ENCODE measurements at places on chromosomes 4 and X. TPM values are rescaled to one million over a fixed set of nuclear protein-coding genes. Genes with fewer than 3 reads are reported as not detected.

Gene MGST2
- 134 TPM for total RNA-seq

Gene CCDC158
- 0.11 TPM for total RNA-seq

Gene MAML3
- total RNA-seq = 2.6 TPM

Gene ARL13A
- total RNA-seq = not detected

Gene TIGD4
- 0.22 TPM for total RNA-seq

Gene PABPC1L2A
- total RNA-seq = not detected

Gene ODAPH
- not detected for total RNA-seq

Gene KCND1
- total RNA-seq = 0.30 TPM

Gene GLRB
- 12.0 TPM for total RNA-seq

Gene UGT2B15
- total RNA-seq = not detected

GRCh38 chr4:148453833-148454232 is 11.6 kb upstream of the NR3C2 start:
- DNase-seq = no peak

GRCh38 chr4:176437756-176438155 is 118.0 kb downstream of the SPCS3 start:
- DNase-seq = no peak

GRCh38 chr4:8830611-8831200 is 40.9 kb downstream of the HMX1 start:
- DNase-seq = no peak

DNA sequence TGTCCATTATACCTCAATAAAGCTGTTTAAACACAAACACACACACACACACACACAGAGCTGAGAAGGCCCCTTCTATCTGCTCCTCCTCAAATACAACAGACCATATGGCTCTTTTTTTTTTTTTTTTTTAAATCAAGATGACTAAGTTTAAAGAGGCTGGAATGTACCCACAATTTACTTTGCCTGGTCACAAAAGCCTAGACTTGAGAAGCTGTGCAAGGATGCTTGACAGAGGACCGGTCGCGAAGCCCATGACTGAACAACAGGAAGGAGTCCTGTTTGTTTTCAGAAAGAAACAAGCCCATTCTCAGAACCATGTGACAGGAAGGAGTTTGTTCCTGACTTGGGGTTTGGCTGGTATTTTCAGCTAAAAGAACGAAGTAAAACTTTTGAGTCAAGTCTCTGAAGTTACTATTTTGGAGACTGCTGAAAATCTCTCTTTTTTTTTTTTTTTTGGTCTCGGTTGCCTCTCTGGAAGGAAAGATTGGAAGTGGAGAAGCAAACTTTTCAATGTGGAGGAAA is 650.9 kb upstream of the TENM3 start:
- no peak for DNase-seq

DNA sequence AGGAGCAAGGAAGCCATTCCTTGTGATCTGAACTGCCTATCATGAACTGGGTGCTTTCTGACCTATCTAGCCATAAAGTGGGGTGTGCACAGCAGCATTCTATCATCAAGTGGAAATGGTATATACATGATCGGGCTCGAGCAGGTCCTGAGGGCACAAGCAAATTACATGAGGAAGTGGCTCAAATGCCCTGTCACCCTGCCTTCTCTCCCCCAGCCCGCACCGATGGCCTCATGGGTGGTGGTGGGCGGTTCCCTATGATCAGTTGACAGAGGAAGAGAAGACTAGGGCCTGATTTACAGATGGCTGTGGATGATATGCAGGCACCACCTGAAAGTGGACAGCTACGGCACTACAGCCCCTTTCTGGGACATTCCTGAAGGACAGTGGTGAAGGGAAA is 46.3 kb upstream of the BCLAF3 start:
- DNase-seq = no peak

DNA sequence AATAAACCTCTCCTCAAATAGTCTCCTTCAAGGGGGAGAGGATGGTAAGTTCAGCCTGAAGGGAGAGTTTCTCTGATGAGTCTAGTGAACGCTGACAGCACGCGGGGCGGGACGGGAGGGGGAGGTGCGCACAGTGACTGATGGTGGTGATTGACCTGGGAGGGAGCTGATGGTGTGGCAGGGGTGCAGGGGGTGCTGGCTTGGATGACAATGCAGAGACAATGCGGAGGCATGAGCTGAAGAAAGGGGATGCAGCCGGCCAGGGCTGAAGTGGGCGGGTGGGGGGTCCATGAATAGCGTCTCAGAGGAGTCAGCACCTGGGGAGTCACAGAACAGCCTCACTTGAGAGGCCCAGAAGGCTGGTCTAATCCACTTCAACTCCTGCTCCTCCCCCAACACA is 142.5 kb upstream of the PJA1 start:
- DNase-seq = no peak

- DNase-seq = no peak
Observed at GRCh38 chr4:190020790-190021717, 6.0 kb downstream of the FRG2 start.

GRCh38 chrX:2549876-2550275 is 49.1 kb upstream of the DHRSX start:
- no peak for DNase-seq

GRCh38 chrX:21740329-21741274 is 17.3 kb downstream of the SMPX start:
- peak; percentile 47 for DNase-seq

GRCh38 chrX:24463077-24463476 is 2.0 kb upstream of the PDK3 start:
- DNase-seq = no peak

GRCh38 chr4:156185514-156186055 is 231.9 kb upstream of the CTSO start:
- no peak for DNase-seq

- no peak for DNase-seq
Observed at GRCh38 chr4:67714248-67714583, 13.3 kb upstream of the UBA6 start.

DNA sequence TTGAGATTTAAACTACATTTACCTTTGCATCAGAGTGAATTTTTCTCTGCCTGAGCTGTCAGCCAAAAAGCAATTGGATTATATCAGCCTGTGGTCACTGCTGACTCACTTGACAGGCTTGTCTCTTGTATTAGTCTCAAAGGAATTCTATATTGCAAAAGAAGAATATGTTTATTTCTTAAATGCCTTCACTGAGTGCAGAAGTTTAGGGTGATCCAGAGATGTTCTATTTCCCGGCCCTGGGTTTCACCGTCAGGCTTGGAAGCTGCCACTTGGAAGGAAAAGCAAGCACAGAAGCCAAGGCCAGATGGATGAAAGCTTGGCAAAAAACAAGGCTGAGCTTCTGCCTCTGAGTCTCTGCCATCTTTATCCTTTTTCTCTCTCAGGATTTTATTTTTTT is 80.9 kb downstream of the FAM114A1 start:
- no peak for DNase-seq

DNA sequence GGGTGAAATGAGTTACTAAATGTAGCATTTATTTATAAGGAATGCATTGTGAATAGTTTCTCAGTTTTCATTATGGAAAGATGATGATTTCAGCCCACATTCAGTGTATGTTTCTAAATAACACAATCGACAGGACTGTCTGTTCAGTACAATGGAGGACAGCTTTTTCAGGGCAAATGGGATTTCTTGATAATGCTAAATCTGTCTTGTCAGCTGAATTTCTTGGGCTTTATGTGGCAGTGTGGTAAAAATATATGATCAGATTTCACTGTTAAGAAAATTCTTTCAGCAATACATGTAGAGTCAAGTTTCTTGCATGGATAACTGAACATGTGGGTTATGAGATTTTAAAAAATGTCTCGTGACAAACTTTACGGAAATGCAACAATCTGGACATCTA is 150.8 kb downstream of the NPNT start:
- DNase-seq = no peak

GRCh38 chr4:92064574-92064973 is 239.2 kb upstream of the GRID2 start:
- no peak for DNase-seq

- DNase-seq = no peak
Observed at GRCh38 chr4:80252953-80253352, 13.5 kb upstream of the FGF5 start.

- no peak for DNase-seq
Observed at GRCh38 chrX:47941423-47941822, 62.4 kb downstream of the ZNF182 start.

DNA sequence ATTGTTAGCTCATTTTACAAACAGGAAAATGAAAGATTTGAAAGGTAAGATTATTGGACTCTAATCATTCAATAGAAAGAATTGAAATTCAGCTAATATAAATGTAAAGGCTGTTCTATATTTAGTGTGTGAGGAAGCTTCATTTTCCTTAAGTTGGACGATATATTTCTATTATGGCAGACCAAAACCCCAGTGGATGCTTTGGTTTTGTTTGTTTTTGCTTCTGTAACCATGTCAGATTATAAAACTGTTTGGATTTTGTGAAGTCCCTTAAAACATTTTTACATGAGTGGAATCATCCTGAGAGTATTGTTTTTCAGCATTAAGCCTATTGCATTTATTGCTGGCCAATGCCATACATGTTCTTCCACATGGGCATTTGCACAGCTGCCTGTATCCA is 110.2 kb upstream of the ENPEP start:
- DNase-seq = no peak

GRCh38 chr4:1041147-1041935 is 29.9 kb downstream of the FGFRL1 start:
- DNase-seq = no peak

DNA sequence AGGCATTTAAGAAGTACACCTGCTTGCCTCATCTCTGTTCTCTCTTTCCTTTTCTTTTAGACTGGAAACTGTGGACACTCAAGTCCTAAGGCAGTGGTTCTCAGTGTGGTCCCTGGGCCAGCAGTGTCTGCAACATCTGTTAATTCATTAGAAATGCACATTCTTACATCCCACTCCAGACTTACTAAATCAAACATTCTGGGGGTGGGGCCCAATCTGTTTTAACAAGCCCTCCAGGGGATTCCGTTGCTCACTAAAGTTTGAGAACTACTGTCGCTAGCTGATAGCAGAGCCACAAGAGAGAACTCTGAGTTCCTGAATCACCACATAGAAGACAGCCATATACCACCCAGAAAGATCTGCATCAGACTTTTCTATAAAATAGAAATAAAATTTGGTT is 430.6 kb downstream of the BCOR start:
- DNase-seq = no peak

GRCh38 chrX:107730298-107730655 is 45.3 kb downstream of the TSC22D3 start:
- DNase-seq = no peak

GRCh38 chr4:4457803-4458553 is 71.1 kb downstream of the NSG1 start:
- DNase-seq = no peak

DNA sequence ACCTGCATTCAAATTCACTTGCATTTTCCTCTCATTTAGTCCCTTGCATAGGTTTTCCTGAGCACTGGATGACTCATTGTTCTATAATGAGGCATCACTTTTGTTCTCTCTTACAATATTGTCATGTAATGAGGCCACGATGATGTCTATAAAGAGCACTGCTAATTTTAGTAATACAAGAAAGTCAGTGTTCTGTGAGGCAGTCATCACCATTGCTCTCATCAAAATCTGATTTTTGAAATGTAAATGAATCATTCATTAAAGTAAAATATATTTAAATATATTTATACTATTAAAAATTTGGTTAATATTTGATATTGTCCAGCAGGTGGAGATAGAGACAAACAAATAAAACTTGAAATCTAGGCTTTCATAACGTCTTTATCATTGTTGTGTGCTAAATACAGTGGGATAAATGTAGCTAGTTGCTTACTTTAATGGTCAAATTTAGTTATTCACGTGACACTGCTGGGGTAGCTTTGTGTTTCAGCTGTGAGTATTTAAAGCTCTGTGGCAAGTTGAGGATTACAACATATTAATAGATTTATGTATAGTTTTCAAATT is 15.4 kb downstream of the HMGB2 start:
- no peak for DNase-seq

DNA sequence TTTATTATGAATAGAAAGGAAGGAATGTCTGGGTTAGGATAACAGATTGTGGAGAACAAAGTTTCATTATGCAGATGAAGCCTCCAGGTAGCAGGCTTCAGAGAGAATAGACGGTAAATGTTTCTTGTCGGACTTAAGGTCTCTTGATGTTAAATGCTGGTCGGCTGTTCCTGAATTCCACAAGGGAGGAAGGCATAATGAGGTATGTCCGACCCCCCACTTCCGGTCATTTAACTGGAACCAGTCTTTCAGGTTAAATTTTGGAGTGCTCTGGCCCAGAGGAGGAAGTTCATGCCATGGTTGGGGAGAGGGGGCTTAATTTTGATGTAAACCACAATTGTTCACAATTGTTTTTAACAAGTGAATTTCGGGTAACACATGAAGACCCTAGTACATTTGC is 158.1 kb upstream of the VCX3A start:
- no peak for DNase-seq

- DNase-seq = peak; percentile 52
Observed at GRCh38 chr4:1793496-1793840, 375 bp downstream of the FGFR3 start.

DNA sequence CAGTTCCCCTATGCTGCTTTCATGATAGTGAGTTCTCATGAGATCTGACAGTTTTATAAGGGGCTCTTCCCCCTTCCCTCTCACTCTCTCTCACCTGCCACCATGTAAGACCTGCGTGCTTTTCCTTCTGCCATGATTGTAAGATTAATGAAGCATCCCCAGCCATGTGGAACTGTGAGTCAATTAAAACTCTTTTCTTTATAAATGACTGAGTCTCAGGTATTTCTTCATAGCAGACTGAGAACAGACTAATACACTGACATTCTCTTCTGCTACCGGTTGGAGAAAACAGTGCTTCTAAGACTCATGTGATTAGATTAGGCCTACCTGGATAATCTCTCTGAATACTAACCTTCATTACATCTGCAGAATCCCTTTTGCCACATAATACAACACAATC is 45.4 kb upstream of the TRPC5OS start:
- no peak for DNase-seq

GRCh38 chrX:80876877-80877276 is 67.2 kb upstream of the BRWD3 start:
- no peak for DNase-seq

DNA sequence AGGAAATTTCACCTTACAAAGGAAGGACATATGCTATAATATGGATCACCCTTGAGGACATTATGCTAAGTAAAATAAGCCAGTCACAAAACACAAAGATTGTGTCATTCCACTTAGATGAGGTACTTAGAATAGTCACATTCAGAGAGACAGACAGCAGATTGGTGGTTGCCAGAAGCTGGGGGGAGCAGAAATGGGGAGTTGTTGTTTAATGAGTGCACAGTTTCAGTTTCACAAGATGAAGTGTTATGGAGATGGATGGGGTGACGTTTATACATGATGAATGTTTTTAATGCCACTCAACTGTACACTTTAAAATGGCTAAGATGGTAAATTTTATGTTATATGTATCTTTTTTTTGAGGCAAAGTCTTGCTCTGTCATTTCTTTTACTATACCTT is 14.8 kb upstream of the SPON2 start:
- DNase-seq = no peak

- DNase-seq = no peak
Observed at GRCh38 chr4:29319663-29320340, 1400.4 kb upstream of the PCDH7 start.

- peak; percentile 54 for DNase-seq
Observed at GRCh38 chrX:13101441-13102139, 57.2 kb upstream of the FAM9C start.

All from left ventricle myocardium inferior (tissue), 1 donor.